ENCODE measurements at places on chromosomes 6 and 20.
A peak's percentile ranks its signal among the peaks of the same experiment; 100 is the strongest.

DNA sequence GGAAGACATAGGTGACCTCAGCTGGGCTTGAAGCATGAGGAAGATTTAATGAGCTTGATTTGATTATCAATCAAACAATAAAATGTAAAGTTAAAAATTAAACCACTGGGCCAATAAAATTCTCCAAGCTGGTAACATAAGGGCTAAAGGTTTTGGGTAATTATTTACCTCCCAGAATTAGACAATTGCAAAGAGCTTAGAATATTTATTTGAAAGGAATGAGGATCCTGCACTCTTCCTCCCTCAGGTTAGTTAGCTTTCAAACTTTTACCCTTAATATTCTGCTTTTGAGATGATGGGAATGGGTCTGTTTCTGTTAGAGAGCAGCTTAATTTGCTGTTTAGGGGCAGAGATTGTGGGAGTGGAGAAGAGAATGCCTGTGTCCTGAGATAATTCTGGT is at the start of gene SLC17A4:
Gene SLC17A4, plus strand, starts transcription at position 208 of the 400 bp plus-strand sequence. CDS start 7,221 bp downstream, outside the sequence.
- DNase-seq, result no peak

GRCh38 chr6:87925373-87926060 is 122.1 kb upstream of the SPACA1 start:
- DNase-seq, result no peak

DNA sequence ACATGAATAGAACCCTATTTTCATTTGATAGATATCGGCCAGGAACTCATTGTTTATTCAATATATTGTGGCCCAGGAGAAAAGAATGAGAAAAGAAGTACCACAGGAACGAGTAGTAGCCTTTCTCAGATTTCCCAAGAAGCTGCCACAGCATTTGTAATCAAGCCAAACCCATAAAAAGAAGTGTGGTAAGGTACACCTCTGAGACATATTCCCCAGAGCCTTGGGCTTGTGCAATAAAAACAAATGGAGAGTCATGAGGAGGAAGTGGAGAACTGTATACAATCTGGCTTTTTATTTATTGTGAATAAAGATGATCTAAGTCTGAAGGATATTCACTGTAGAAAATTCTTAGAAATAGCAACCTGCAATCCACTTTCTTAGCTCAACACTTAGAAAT is 36.7 kb downstream of the KIF6 start:
- no peak for DNase-seq

DNA sequence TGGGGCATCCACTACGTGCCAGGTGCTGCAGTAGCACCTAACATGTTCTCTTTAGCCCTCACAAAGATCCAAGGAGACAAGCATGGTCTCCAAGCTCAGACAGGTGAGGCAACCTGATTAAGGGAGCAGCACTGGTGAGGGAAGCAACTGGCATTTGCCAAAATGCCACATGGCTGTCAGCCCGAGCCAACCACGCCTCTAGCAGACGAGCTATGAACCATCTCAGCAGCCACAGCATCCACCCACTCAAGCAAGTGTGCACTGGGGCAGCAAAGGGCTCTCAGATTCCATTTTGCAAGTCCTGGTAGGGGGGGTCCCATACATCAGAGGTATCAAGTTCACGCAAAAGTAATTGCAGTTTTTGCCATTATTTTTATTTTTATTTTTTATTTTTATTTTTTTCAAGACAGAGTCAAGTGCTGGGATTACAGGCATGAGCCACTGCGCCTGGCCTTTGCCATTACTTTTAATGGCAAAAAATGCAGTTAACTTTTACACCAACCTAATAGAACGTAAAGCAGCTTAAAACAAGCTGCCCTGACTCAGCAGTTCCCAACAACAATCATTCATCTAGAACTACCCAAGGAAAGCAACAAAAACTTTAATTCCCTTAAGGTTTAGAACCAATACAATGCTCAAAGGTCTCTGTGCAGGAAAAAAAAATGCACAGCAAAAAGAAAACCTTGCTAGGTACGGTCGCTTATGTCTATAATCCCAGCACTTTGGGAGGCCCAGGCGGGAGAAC is 36.3 kb upstream of the SPDEF start:
- DNase-seq, result no peak

DNA sequence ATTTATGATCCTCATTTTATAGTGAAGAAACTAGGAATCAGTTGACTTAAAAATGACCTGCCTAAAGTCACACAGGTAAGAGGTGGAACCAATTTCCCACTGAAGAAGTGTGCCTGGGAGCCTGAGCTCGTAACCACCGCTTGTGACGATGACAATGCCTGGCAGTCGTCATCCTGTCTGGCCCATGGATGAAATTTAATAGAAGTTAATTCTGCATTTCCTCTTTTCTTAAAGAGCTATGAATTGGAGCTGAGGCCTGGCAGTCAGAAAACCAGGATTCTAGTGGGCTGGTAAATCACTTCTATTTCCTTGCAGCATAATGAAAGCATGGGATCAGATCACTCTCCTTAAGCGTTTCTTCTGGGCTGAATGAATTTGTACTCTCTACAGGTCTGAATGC is 200.0 kb upstream of the SGK1 start:
- DNase-seq, result no peak

GRCh38 chr20:61796738-61797137 is 268.9 kb downstream of the TAF4 start:
- DNase-seq, result no peak

DNA sequence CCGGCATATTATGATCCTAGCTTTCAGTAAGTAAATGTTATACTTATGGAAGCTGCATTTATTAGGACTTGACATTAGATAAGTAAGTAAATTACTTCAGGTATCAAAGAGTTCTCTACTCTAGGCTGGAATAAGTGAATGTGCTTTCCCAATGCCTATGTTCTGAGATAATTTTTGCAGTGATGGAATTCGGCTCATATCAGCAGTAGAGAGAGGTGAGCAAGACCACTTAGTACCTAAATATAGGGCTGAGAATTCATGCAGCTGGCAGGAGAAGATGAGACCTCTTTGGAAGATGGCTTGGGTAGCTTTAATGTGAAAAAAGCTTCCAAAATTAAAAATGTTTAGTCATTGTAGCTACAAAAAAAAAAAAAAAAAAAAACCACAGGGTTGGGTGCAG is 13.3 kb upstream of the BEND3 start:
- no peak for DNase-seq

DNA sequence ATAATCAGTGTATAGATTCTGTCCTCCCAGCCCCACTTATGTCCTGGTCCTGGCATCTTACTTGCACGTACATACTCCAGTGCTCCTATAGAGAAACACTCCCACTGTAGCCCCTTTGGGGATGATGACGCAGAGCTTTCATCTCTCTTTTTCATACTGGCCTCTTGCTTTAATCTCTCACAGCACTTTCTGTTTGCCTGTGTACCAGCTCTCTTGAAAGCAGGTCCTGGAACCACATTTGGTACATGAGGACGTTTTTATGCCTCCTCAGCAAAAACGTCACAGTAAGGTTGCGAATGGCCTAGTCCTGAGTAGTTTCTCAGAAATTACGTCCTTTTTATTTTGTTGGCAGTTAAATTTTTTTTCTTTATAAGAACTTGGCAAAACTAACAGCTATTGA is 10.8 kb downstream of the L3MBTL3 start:
- DNase-seq, result no peak

- peak; percentile 39 for DNase-seq
Observed at GRCh38 chr6:11092668-11093375, 812 bp upstream of the SMIM13 start.

GRCh38 chr6:26087284-26088115 is at the start of gene HFE:
TSS of gene HFE (plus strand) at chr6:26087429. CDS start at chr6:26087441, 12 bp downstream.
- DNase-seq, result peak; percentile 10

GRCh38 chr6:152099446-152100182 is 292.1 kb downstream of the ESR1 start:
- DNase-seq, result no peak

DNA sequence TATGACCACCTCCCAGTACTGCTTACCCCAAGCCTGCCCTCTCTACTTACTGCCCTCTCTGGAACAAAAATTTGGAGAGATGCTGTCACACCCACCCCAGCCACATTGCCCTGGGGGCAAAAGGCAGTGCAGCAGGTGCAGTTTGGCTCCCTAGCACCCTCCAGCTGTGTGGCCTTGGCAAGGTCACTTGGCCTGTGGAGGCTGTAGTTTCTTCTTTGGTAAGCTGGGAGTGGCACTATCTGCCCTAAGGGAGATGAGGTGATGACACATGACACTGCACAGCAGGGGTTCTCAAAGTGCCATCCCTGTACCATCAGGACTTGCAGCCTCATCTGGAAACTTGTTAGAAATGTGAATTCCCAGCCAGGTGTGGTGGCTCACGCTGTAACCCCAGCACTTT is 44.8 kb downstream of the TAF8 start:
- no peak for DNase-seq

GRCh38 chr6:35019171-35019570 is 122.0 kb downstream of the TCP11 start:
- DNase-seq, result no peak

DNA sequence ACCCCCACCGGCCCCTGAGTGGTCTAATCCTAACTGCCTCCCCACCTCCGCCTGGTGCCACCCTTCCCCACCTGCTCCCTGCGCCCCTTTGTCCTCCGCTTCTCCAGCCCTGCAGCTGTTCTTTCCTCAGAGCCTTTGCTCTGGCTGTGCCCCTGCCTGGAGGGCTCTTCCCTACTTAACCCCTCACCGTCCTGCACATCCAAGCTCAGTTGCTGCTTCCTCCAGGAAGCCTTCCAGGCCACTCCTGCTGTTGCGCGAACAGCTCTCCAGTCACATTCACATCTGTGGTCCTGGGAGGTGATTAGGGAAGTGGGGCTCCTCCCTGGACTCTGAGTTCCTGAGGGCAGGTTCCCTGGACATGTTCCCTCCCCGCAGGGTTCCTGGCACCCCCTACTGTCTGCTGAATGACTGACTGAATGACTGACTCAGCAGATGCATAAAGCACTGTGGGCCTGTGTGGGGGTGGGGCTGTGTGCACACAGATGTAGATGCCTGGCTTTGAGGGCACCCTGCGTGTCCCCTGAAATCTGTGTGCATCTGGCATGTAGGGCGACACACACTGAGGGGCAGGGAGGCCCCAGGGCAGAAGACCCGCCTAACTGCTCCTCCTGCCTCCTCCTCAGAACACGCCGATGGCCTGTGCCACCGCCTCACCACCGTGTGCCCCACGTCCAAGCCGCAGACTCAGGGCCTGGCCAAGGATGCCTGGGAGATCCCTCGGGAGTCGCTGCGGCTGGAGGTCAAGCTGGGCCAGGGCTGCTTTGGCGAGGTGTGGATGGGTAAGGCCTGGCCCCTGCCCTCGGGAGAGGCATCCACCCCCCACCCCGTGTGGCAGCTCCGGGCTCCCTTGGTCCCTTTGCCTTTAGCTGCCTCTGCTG is 51.4 kb downstream of the SRC start:
- DNase-seq, result no peak

- no peak for DNase-seq
Observed at GRCh38 chr20:33148040-33148439, 19.9 kb upstream of the BPIFA2 start.

- no peak for DNase-seq
Observed at GRCh38 chr20:5973172-5973571, 22.7 kb downstream of the MCM8 start.

DNA sequence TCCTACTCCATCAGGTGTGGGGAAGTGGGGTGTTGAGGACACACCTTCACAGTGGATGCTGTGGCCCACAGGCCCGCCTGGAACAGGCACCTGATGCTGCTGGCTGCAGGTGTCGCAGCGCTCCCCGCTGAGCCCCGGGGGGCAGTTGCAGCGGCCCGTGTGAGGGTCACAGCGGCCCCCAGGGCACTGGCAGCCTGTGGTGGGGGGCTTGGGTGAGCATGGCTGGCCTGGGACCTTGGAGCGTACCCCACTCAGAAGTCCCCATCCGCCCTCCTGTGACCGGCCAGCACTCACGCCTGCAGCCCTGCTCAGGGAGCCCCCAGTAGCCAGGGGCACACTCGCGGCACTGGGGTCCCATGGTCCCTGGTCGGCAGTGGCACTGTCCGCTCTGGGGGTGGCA is 19.2 kb downstream of the ADRM1 start:
- DNase-seq, result no peak

DNA sequence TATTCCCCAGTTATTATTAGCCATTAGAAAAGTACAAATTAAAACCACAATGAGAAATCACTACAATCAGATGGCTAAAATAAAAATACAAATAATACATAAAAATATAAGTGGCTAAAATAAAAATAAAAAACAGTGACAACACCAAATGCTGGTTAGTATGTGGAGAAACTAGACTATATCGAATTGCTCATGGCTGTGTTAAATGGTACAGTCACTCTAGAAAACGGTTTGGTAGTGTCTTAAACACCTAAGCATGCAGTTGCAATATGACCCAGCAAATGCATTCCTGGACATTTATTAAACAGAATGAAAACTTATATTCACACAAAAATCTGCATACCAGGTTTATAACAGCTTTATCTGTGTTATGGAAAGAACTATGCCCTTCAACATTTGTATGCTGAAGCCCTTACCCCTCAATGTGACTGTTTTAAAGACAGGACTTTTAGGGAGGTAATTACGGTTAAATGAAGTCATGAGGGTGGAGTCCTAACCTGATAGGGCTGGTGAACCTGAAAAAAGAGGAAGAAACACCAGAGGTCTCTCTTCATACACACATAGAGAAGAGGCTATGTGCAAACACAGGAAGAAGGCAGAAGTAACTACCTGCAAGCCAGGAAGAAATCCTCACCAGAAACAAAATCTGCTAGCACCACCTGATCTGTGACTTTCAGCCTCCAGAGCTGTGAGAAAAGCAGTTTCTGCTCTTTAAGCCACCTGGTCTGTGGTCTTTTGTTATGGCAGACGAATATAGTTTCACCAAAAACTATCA is 84.9 kb downstream of the ASCC3 start:
- no peak for DNase-seq

- DNase-seq, result no peak
Observed at GRCh38 chr6:113203715-113204110, 653.4 kb upstream of the MARCKS start.

DNA sequence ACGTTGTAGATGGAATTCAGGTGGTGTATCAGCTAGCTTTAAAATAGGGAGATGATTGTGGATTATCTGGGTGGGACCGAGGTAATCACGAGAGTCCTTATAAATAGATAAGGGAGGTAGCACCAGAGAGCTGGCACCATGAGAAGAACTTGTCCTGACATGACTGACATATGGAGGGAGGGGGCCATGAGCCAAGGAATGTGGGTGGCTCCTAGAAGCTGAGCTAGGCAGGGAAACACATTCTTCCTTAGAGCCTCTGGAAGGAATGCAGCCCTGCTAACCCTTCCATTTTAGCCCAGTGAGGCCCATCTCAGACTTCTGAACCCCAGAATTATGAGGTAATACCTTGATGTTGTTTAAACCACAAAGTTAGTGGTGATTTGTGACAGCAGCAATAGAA is 321.1 kb upstream of the SULF2 start:
- no peak for DNase-seq

DNA sequence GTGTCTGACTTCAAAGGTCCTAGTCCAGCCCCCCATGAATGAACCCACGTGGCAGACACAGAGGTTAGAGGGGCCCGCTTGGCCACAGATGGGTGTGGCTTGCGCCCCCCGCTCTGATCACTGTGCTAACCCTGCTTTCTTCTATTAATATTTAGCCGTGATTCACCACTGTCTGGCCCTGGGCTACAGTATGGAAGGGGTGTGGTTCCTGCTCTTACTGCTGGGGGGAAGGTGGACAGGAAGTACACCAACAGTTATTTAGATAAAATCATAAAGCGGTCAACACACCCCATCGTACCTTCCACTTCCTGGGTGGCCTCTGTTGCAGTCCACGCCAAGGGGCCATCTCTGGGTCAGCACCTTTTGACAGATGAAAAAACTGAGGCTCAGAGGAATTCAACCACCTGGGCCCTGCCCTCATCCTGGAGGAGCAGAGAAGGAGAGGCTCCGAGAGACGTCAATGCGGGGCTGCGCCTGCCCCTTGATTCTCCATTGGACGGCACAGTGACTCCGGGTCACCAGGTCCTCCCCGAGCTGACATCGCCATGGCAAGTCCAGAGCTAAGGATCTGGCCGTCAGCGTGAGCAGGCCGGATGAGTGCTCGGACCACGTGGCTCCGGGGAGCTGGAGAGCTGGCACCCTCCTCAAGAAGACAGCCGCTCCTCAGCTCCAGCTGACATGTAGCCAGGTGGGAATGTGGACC is 206.3 kb downstream of the PREX1 start:
- no peak for DNase-seq

Measured in COR-L47 (cell line).